ENCODE measurements at places on chromosomes 5 and 9. TPM values are rescaled to one million over a fixed set of nuclear protein-coding genes. Genes with fewer than 3 reads are reported as not detected.

- DNase-seq: no peak
These were observed at the start of gene C5orf52 for GRCh38 chr5:157670662-157671591. TSS of gene C5orf52 (plus strand) at chr5:157671533. CDS start at chr5:157671615, 82 bp downstream.

DNA sequence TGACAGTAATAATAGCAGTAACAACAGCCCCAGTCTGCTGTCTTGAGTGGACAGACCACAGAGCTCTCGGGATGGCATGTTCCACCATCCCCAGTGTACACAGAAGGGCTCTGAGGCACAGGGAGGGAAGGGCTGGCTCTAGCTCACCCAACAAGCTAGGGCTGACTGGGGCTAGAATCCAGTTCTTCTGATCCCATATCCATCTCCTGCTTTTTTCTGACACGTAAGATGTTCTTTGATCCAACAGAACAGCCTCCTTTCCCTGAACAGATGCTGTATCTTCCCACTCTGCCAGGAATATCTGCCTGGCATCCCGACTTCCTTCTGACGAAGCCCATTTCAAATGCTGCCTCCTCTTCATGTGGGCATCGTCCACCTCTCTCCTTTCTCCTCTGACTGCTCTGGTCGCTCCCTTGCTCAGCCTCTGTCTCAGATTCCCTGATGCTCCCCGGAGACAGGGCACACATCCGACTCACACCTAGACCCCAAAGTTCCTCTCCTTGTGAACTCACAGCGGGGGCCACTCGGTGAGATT lies 43.6 kb upstream of the CLK4 start:
- DNase-seq: no peak

- DNase-seq: no peak
These were observed 5.4 kb upstream of the B4GALT1 start for GRCh38 chr9:33172256-33173238.

GRCh38 chr9:84121991-84122523 lies 141.5 kb downstream of the RMI1 start:
- DNase-seq: no peak

- DNase-seq: no peak
These were observed 13.5 kb downstream of the ABCA1 start for GRCh38 chr9:104914466-104914865.

DNA sequence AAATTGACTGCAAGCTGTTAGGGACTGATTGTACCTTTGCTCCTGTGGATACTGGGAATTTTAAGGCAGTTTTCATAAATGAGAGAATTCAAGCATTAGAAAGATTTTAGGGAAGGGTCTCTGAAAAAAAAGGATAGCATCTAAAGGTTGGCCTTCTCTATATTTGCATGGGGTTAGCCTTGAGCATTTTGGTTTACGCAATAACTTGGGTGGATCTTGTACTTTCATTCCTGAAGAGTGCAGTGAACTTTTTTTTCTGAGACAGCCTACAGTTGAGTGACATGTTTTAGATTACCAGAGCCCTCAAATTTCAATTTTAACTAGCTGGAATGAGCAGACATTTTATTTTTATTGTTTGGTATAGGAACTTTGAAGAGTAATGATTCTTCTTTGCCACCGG lies 91.6 kb upstream of the NR3C1 start:
- no peak for DNase-seq

- peak; percentile 11 for DNase-seq
These were observed 39.6 kb upstream of the TRIM36 start for GRCh38 chr5:115209279-115209678.

The CMBL gene
- 7.4 TPM for total RNA-seq

The LHX6 gene
- 5.0 TPM for total RNA-seq

Measured in tibial nerve (tissue), 4 donors.